Right renal pelvis (tissue), 4 donors: ENCODE measurements at places on chromosomes 6 and 20. TPM values are rescaled to one million over a fixed set of nuclear protein-coding genes. Genes with fewer than 3 reads are reported as not detected.

DNA sequence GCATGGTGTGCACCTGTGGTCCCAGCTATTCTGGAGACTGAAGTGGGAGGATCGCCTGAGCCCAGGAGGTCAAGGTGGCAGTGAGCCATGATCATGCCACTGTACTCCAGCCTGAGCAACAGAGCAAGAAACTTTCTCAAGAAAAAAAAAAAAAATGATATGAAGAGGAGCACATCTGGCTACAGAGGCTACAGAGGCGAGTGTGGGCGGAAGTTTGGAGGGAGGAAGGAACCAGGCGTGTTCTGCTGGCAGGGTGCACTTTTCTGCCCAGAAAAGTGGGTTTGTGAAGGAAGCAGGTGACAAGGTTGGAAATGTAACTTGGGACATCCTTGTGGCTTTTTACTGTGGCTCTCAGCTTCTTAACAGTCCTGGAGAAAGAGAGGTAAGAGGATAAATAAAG, 96.7 kb downstream of the SNX5 start:
- DNase-seq = no peak

DNA sequence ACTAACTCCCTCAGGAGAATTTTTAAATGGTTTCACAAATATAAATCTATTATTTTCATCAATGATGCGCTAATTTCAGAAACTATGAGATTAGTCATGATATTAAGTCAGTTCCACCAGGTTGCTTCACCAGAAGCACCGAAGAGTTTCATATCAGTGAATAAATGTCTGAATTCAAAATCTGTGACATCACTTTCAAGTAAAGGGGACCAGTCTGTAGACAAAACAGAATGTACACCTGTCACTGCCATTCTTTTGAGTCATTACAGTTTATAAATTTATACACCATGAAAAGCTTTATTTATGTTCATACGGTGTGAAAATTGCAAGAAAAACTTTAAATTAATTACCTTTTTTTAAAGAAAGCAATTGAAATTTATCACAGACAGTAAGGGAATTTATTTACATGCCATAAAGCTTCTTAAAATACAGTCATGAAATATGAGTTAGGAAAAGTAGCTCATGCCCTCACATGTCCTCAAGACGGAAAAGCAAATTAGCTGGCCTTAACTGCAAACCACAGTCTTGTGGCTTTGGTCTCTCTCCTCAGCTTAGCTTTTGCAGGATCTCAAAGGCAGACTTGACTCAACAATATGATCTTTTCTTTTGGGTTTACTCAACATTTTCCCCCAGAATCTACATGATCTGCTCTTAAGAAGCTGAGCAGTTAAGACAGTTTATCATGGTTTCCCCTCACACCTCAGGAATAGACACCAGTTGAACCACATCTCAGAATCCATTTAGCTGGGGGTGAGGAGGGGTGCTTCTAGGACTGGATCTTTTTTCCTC, 177.7 kb upstream of the MCHR2 start:
- no peak for DNase-seq

DNA sequence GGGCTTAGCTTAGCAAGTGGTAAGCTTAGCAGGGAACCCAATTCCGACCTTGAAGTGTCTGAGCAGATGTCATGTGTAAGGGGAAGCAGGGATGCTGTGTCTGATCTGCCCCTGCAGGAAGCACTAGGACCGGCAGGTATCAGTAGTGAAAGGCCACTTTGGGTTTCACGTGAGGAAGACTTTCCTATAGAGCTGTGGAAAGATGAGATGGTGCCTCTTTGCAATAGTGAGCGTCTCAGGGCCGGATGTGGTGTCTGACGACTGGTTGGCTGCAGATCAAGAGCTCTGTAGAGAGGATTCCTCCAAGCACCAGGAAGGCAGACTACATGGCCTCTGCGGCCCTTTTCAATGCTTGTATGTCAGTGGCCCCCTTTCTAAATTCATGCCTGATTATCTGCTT, 98.3 kb downstream of the TIAM2 start:
- DNase-seq = no peak

DNA sequence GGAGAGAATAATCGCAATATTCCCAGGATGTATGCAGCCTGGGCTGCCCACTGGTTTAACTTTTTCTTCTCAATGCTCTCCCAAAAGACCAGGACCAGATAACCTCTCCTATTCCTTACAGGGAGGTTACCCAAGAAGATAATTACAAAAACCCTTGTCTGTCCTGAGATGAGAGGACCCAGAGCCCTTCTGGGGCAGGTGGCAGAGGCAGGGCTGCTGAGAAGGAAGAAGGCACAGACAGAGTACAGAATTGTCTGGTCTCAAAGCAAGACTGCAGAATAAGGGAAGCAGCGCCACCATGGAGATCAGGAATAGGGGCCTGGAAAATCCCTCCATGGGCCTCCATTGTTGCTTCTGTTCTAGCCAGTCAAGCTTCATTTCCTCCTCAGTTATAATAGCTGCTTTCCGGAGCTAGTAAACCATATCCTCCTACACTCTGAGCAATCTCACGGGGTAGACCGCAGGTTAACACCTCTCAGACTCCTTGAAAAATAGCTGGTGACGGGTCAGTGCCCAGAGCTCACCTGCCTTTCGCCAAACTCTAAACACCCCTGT, 463 bp upstream of the HLA-DMB start:
- DNase-seq = peak; percentile 72

- DNase-seq = no peak
These were observed 621.5 kb downstream of the QKI start for GRCh38 chr6:164035900-164036485.

DNA sequence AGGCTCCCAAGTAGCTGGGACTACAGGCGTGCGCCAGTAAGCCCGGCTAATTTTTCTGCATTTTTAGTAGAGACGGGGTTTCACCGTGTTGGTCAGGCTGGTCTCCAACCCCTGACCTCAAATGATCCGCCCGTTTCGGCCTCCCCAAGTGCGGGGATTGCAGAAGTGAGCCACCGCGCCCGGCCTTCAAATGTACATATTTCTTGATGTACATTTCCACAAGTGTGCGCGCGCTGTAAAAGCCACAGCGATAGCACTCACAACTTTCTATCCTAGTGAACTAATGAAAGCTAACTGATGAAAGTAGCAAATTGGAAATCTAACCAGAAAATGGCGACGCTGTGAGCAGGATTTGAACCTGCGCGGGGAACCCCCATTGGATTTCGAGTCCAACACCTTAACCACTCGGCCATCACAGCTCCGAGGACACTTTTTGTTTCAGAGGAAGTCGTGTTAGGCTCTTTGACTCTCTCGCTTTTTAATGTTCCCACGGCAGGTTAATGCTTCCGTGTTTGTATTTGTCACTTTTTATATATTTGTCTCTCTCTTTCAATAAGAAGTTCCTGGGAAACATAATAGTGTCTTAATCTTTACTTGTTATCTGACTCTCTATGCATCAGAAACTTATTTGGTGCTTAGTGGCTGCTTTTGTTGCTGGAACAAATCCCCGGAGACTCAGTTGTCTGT, 199.4 kb upstream of the ZNF184 start:
- no peak for DNase-seq

Gene OR2J3
- not detected for polyA plus RNA-seq

Gene KCNK5
- 14.9 TPM for polyA plus RNA-seq

Gene CCN6
- polyA plus RNA-seq = 3.6 TPM
